ENCODE measurements at places on chromosomes 13 and 19.

DNA sequence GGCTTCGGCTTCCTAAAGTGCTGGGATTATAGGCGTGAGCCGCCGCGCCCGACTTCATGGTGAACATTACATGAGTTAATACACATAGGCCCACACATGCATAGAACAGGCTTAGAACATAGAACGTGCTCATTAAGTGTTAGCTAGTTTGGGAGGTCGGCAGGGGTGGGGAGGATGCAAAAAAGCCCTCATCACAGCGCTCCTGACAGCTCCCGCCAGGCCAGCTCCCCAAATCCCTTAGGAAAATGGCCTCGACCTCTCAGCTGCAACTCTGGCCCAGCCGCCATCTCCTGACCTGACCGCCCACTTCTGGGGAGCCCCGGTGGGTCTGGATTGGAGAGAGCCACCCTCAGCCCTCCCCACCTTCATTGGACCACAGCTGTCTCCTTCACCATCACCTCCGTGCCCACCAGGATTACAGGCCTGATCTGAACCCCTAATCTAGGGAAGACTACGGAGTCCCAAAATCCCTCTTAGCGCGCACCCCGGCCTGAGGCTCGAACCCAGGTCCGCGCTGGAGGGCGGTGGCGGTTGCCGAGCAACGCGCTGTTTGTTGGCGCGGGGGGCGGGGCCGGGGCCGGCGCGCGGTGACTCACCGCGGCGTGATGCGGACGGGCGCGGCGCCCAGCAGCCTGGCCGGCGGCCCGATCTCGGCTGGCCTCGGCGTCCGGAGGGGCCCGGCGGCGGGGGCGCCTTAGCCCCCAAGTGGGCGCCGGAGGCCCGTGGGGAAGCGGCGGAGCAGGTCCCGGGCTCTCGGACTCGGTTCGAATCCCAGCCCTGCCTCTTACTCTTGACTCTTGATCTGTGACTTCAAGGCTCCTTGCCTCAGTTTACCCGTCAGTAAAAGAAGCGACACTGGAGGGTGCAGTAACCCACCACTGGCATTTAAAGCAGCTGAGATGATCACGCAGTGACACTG lies 26.7 kb upstream of the NANOS3 start:
- peak; percentile 42 for DNase-seq

DNA sequence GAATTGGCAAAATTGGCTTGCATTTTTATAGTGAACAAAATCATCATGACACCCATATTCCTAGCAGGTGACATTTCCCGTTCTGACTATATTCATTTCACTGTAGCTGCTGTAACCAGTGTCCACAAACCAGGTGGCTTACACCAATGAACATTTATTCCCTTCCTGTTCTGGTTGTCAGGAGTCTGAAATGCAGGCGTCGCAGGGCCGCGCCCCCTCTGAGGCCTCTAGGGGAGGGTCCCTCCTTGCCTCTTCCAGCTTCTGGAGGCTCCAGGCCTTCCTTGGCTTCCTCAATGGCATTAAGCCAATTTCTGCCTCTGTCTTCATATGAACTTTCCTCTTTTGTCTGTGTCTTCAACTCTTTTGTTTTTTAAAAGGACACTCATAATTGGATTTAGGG lies 6.5 kb upstream of the RLN3 start:
- no peak for DNase-seq

- no peak for DNase-seq
Measured at GRCh38 chr13:94369972-94370436, 109.5 kb downstream of the DCT start.

DNA sequence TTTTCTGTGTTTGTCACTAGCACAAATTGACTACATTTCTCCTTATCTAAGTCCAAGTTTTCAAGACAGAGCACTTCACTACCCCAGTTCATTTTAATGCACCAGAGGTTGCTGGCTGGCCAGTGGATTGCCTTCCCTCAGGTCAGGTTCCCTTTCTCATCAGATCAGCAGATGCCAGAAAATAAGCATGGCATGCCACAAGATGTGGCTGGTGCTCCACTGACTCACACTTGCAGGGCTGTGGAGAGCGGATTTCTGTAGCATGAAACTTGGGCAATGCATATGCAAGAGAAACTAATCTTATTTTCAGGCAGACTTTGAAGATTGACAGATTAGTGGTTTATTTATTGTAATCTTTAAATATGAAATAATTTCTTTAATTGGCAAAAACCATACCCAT lies 79.5 kb downstream of the RUBCNL start:
- no peak for DNase-seq
